Activated T-cell treated with anti-CD3 and anti-CD28 coated beads, Interleukin-2, amount 50 U/mL, for 72 hours (primary cell): ENCODE measurements at places on chromosomes 6 and 20.

DNA sequence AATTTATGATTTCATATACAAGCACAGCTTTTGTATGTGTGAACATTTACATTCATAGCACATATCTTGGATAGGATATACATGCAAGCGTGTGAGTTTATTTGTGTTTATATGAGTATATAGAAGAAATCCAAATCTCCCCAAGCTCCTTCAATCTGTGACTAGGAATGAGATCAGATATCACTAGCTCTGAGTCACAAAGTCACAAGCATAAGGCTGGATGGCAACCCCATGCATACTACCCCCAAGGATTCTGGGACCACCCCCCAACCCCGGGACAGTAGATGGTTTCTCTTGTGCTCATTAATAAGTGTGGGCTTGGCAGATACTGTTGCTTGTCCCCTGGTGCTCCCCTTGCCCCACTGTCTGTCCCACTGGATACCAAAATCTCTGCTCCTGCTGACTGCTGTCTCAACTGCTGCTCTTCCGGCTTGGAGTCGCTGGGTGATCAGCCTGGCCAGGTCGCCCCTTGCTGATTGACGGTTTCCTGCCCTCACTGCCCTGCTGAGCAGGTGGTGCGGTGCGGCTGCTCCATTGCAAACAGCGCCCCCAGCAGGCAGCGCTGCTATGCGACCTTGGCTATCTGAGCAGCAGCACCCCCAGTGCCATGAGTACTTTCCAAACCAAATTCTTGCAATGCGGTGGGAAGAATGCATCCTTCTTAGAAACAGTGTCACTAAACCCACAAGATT, 279.4 kb downstream of the CD83 start:
- DNase-seq = peak; percentile 25

GRCh38 chr6:83008626-83009025, 57.0 kb downstream of the UBE3D start:
- no peak for DNase-seq

GRCh38 chr6:111591901-111592461, 13.7 kb downstream of the TRAF3IP2 start:
- no peak for DNase-seq

DNA sequence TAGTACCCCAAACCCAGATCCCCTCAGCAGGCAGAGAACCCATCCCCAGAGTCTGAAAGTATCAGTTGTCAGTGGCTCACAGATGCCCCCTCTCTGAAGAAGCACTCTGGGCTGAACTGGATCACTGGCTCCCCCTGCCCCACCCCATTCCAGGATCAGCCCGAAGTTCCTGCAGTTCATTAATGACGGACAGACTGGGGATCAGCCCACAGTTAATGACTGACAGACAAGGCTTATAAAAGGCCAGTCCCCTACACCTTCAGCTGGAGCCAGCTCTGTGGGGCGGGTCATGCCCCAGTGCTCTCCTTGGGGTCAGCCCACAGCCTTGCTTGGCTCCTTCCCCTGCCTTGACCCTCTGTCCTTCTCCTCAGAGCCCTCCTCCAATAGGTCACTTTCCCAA, 21.7 kb downstream of the KIAA1755 start:
- no peak for DNase-seq

DNA sequence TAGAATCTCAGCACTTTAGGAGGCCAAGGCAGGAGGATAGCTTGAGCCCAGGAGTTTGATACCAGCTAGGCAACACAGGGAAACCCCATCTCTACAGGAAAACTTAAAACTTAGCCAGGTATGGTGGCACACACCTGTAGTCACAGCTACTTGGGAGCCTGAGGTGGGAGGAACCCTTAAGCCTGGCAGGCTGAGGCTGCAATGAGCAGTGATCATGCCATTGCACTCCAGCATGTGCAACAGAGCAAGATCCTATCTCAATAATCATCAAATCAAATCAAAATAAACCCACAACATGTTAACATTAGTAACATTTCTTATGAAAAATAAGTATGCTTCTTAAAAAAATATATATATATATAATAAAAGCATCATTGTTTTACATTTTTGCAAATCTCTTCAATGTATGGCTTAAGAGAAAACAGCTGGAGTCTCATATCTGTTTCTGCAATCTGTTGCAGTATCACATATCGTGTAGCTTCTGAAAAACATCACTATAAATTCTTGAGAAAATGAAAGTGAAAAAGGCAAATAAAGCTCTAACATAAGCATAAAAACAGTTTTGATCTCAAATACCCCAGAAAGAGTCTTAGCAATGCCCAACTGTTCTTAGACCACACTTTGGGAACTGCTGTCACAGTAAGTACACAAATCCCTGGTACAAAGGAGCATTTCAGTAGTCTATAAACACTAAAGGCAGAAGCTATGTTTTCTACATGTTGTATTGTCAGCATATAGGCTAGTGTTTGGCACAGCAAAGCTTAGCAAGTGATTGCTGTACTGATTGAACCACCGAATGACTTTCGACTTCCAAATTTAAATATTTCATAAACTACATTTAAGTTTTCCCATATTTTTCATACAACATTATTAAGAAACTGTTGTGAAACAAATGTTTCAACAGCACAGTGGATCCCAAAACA, 8.0 kb downstream of the MMUT start:
- no peak for DNase-seq
